RCC 7860 (cell line): ENCODE measurements at places on chromosomes 2 and 18.

DNA sequence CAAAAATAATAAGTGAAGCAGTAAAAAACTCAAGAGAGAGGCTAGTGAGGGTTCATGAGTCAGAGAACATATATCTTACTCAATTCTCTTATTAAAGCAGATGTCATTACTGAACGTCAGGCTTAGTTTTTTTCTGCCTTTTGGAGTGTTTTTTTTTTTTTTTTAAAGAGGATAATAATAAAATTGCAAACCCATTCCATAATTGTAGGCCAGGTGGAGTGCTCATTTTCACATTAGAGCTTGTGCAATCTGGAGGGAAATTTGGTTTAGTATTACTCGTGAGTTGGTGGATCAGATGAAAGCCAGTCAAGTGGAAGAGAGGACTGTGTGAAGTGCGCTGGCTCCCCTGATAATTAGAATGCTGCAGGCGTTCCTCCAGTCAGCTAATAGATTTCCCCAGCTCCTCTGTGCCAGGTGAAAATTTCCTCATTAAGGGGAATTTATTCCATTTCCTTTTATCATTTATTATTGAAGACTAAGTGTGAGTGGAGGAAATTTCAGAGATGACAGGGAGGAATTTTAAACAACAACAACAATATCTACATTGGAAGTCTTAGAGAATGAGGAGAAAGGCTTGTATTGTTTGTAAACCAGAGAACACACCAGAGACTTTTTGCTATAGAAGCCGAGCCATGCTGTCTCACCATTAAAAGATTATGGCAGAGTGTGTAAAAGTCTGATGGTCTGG, 74.6 kb downstream of the CPS1 start:
- DNase-seq: no peak

GRCh38 chr2:230541934-230542380, 126.0 kb downstream of the SP100 start:
- no peak for DNase-seq

- no peak for DNase-seq
These were observed 62.6 kb upstream of the NEDD4L start for GRCh38 chr18:57981308-57982028.

DNA sequence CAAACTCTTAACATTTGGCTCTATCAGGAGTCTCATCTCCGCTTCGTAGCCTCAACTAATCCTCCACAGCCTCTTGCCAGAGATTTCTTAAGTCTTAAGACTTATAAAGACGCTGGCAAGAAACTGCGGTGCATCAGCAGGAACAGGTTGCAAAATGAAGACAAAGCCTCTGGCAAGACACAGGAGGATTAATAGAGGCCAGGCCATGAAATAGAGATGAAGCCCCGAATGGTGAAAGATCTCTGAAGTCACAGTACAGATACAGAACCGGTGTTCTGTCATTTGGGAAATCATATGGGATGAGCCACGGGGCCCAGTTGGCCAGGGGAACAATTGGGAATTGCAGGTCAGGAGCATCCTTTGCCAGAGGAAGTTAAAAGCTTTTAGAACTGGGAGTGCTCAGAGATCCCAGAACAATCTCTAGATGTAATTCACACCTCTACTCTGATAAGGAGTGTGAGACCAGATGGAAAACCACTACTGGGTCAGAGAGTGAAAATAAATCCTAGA, 190.9 kb upstream of the FOSL2 start:
- DNase-seq: no peak

- DNase-seq: no peak
These were observed 530.8 kb upstream of the ZNF804A start for GRCh38 chr2:184067502-184067901.

DNA sequence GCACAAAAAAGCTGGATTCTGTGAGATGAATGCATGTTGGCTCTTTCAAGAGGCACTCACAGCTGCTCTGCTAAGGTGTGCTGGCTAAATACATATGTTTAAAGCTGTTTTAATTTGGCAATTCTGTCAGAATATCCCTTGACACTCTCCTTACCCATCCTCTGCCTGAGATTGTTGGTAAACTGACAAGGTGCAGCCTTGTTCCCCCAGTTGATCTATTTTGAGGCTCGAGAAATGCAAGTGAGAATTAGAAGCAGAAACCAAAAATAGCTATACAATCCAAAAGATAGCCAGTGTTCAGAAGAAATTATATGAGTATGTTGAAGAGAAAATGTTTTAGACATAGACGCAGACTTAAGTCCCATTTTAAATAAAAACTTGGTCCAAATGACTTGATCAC, 971.7 kb upstream of the GYPC start:
- no peak for DNase-seq

- no peak for DNase-seq
These were observed 1563.1 kb downstream of the LRP1B start for GRCh38 chr2:140567734-140568133.

- DNase-seq: peak; percentile 85
These were observed 44.4 kb downstream of the ALPK2 start for GRCh38 chr18:58584200-58585127.
